ENCODE measurements at places on chromosomes 2 and 18.

DNA sequence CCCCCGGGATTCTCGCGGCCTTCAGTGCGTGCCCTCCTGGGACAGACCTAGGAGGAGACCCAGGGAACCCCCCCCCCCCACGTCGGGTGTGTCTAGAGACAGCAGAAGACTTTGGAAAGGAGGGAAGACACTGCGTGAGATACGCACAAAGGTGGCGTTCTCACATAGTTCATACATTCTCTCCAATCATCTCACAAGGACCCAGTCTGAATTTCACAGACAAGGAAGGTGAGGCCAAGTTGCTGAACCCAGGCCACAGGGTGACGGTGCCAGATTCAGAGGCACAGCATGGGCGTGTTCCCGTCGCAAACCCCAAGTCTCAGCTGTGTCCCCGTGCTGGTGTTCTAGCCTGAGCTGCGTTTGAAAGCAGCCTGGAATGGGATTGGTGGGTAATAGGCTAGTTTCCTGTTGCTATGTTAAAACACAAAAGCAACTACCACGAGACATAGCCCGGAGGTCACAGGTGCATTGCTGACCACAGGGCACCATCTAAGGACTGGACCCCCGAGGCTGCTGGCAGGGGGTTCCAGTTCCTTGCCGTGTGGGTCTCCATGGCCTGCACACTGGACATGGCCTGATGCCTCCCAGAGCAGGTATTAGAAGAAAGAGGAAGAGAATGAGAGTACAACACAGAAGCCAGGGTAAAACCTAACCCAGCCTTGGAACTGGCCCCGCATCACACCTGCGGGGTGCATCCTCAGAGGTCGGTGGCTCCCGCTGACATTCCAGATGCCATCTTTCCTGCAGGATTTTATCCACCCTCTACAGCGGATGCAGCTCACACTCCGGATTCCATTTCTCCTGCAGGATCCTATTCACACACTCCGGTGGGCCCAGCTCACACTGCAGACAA, 1.1 kb upstream of the PXDN start:
- no peak for DNase-seq

DNA sequence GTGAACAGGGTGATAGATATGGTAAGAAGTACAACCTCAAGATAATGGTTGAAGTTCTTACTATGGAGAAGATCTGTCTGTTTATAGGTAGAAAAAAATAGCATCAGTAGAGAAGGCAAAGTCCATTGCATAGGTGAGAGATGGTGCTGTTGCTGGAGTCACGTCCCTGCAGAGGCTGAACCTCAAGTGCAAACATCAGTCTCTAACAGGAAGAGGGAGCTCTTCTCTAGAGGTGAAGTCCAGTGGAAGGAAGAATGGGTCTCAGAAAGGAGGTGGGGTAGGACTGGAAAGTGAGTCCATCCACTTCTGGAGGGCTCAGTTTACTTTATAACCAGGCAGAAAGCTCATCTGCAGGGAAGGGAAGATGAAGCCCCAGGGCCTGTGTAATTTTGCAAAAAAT, 337.7 kb downstream of the MEIS1 start:
- no peak for DNase-seq

GRCh38 chr2:74762789-74763188, 71.1 kb upstream of the HK2 start:
- no peak for DNase-seq

DNA sequence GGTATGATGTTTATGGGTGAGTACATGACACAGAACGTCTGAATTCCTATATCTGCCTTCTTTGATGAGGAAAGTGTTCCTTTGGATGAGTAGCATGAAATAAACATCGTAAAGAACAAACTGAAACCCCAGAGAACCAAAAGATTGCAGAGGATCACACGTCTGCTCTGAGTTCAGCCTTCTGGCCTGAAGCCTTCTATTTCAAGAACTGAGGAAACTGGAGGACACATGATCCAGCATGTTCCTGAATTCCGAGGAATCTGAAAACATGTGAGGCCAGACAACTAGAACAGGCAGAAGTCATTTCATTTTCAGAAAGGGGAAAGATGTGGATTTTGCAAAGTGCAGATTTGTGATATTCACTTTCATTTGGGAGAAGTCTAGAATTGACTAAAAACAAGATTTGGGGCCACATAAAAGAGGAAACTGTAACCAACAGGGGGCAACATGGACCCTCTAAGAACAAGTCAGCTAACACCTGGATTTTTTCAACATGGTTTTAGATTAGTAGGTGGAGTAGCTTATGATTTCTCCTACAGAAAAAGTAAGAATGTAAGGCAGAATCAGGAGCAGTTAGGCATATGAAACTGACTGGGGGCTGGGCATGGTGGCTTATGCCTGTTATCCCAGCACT, 8.3 kb downstream of the SULT6B1 start:
- no peak for DNase-seq

- no peak for DNase-seq
Observed at GRCh38 chr2:160062292-160063005, at the start of gene PLA2R1. PLA2R1 (minus strand) TSS chr2:160062615; CDS start chr2:160062403, 212 bp downstream.

DNA sequence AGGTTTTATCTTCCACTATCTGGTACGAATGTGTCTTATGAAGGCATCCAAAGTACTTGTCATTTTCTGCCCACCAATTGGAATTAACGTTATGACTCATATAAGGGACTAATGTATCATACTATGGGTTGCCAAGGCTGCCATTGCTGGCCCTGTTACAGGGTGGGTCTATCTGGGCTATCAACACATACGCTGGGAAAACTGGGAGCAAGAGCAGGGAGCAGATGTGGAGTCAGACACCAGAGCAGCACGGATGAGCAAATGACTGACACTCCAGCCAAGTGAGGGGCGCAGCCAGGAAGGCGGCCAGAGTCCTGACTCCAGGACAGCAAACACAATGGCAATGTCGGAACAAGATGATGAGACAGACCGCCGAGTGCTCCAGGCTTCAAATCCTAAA, 145.9 kb downstream of the COPS8 start:
- no peak for DNase-seq
